ENCODE measurements at places on chromosomes 1 and 21. TPM values are rescaled to one million over a fixed set of nuclear protein-coding genes. Genes with fewer than 3 reads are reported as not detected.

- DNase-seq: no peak
These were observed 115.0 kb downstream of the SYF2 start for GRCh38 chr1:25117233-25117823.

DNA sequence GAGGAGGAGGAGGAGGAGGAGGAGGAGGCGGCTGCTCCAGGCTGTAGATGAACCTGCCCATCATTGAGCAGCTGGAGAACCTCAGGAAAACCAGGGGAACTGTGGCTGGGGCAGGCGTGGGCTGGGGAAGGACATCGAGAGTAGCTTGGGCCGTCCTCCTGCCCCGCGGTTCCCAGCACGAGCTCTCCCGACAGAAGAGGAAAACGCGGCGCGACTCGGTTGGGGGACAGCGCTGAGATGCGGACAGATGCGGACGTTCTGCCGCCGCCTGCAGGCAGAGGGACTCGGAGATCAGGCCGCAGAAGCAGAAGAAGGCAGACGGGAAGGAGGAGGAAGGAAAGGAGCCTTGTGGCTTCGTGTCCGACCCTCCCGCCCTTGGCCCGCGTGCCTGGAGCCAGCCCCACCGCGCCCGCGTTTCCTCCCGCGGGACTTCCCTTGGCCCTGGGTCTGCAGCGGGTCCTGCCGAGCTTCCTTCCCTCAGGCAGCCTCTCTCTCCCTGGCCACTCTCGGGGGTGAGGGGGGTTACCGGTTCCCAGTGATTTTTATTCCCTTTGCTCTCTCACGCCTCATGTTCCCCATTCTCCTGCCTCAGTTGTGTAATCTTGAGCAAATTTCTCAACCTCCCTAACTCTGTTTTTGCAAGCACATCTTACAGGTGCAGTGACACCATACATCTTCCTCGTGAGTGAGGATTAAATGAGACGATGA is 1.7 kb upstream of the TNFRSF9 start:
- peak; percentile 28 for DNase-seq

Gene ATP6V1G3
- total RNA-seq: not detected

Gene HSD3B2
- total RNA-seq: not detected

- DNase-seq: no peak
These were observed 452.6 kb upstream of the NR5A2 start for GRCh38 chr1:199574950-199575349.

Gene GPR37L1
- total RNA-seq: not detected

DNA sequence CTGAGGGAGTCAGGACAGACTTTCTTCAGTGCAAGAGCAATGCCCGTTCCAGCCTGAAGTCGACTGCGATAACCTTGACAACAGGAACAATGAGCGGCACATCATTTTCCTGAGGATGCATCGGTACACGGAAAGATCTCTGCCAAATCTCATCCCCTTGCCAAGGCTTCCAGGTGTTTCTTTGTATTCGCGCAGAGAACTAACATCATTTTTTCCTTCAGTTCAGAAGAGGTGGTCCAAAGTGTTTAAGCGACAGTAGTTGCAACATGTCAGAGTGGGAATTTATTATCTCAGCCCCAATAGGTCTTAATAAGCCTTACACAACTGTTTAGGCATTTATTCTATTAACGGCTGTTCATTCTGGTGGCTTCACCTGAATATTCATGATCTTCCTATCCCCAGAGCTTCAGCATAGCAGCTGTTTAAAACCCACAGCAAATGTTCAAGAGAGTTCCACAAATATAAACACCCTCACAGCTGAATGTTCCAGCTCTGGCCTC is 129.7 kb upstream of the NFIA start:
- DNase-seq: no peak

- no peak for DNase-seq
These were observed 144.8 kb downstream of the ST6GALNAC3 start for GRCh38 chr1:76219366-76219818.

DNA sequence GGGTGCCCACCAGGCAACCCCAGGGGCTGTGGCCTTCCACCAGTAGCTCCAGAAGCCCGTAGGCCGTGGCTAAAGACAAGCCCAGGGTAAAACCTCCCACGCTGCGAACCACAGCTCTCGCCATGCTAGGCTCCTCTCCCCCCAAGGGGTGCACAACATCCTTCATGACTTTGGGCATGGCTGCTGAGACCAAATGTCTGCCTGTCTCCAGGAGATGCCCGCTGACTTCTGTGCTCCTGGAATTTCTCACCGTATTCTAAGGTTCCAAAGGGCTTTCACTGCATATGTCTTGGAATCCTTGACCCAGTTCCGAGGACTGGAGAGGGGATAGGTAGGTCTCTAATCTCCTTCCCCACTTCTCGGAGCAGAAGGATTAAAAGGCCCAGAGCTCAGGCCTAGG is at the start of the genes DCST1 and DCST2:
Gene DCST1, plus strand, starts transcription at position 301 of the 400 bp plus-strand sequence. CDS start 213 bp downstream, outside the sequence.
Gene DCST2, minus strand, starts transcription at position 258 of the 400 bp plus-strand sequence. Its CDS starts 80 bp downstream, at position 178.
- no peak for DNase-seq

DNA sequence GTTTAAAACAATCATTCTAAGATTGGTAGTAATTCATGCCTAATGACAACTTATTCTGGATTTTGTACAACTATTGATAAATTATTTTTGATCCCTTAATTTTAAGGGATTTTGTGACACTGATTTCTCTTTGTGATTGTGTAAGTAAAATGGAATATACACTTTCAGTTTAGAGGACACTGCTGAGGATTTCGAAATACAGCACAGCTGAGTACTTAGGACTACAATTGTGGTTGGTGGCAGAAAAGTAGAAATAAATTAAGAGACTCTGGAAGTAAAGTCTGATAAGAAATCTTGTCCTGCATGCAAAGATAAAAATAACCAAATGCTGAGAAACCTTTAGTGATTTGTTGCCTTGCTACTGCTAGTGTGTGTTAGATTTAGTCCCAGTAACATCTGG is 40.0 kb downstream of the TYW3 start:
- DNase-seq: no peak

DNA sequence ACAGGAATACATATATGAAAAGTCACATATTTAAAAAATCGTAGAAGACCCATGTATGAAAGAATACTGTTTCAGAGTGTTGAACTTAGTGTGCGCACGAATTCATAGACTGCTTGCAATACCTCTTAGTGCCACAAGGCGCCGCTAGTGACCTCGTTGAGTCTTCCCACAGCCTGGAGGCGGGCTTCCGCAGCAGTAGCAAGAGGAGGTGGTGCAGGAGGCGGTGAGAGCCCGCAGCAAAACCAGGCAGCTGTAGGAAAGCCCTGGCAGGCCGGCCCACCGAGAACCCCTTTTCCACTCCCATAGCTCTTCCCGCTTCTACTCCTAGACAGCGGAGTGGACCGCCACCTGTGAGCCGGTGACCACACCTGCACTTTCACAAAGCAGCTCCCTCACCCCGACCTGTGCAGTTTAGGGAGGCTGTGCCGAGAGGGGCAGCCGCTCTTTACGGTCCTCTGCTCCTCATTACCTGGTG is 23.5 kb downstream of the MTARC1 start:
- DNase-seq: peak; percentile 70
